ENCODE measurements at places on chromosomes 4 and X. TPM values are rescaled to one million over a fixed set of nuclear protein-coding genes. Genes with fewer than 3 reads are reported as not detected.

- no peak for DNase-seq
Measured at GRCh38 chr4:91485415-91485814, 818.4 kb upstream of the GRID2 start.

GRCh38 chr4:176817204-176817603 lies 24.5 kb upstream of the VEGFC start:
- no peak for DNase-seq

DNA sequence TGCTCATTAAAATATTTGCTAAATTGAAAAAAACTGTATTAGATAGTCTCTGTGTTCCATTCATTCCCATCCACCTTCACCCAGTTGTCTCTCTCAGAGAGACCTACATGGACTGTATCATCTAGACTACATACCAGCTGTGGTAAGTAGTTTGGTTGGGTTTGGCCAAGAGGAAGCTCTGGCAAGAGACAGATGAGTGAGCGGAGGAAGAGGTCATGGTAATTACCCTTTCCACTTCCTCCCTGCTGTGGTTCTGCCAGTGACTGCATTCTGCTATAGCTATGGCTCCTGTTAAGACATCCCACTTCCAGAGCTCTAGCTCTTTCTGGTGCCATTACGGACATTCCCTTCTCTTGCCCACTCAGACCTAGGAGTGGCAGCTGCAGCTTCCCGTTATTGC lies 239.0 kb upstream of the MID1 start:
- no peak for DNase-seq

- no peak for DNase-seq
Measured at GRCh38 chr4:108175966-108176365, 7.2 kb upstream of the LEF1 start.

- DNase-seq: no peak
Measured at GRCh38 chrX:63101879-63102620, 249.1 kb downstream of the SPIN4 start.

GRCh38 chr4:8465615-8466611 lies 25.3 kb downstream of the TRMT44 start:
- DNase-seq: no peak

GRCh38 chrX:154486052-154486395 lies 391 bp downstream of the UBL4A start:
- DNase-seq: peak; percentile 5

DNA sequence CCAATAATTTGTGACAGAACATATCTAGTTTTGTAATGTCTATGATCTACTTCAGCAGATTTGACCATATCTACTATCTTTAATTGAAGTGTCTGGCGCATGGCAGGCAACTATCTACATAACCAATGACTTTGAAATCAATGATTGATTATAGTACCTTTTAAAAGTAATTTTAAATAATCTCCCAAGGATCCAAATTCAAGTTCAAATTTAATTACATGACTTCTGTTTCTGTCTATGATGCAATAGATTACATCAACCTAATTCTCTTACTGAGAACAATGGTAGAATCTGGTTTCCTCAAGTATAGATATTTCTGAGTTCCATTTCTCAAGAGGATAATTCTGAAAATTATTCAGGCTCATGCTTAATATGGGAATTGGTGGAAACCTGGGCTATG lies 177.4 kb upstream of the IL15 start:
- DNase-seq: no peak

- no peak for DNase-seq
Measured at GRCh38 chr4:153096344-153096743, 107.9 kb upstream of the TRIM2 start.

GRCh38 chr4:99405433-99406115 lies 29.6 kb downstream of the ADH7 start:
- DNase-seq: peak; percentile 76

DNA sequence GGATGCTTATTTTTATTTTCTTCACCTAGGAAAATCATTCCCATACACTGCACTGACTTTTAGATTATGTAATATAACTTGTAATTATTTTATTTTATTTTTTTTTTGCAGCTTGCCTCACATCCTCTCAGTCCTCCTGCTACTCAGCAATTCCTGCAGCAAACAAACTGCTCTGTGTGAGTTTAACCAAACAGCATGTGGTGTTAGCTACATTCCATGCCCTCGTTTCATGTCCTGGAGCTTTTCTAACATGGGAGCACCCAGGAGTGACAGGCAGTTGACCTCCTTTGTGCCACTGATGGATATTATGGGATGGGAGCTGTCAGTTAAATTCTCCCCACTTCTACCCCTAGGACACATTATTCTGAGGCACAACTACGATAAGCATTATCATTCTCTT lies 24.8 kb downstream of the CXCL1 start:
- no peak for DNase-seq

GRCh38 chrX:65644621-65645289 lies 22.7 kb upstream of the MSN start:
- DNase-seq: peak; percentile 86

DNA sequence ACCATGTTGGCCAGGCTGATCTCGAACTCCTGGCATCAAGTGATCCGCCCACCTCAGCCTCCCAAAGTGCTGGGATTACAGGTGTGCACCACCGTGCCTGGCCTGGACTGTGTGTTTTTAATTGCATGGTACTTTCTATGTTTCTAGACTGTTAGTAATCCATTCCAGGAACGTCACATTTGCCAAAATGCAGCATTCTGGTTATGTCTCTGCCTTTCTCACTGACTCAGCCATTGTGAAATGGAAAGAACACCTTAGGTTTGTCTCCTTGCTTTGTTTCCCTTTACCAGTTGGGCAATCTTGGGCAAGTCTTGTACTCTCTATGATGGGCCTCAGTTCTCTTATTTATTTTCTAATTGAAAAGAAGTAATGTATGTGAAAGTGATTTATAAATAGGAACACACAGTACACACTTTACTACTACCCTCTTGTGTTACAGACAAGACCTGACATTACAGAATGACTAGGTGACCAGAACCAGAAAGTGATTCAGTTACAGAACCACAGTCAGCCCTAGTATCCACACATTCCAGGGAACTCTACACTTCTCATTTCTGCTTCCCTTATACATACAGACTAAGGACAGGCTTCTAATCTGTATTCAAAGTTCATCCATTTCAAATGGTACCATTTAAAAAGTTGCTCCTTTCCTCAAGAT lies 187.1 kb downstream of the MGST2 start:
- no peak for DNase-seq

GRCh38 chrX:110962451-110962850 lies 133.5 kb upstream of the PAK3 start:
- no peak for DNase-seq

DNA sequence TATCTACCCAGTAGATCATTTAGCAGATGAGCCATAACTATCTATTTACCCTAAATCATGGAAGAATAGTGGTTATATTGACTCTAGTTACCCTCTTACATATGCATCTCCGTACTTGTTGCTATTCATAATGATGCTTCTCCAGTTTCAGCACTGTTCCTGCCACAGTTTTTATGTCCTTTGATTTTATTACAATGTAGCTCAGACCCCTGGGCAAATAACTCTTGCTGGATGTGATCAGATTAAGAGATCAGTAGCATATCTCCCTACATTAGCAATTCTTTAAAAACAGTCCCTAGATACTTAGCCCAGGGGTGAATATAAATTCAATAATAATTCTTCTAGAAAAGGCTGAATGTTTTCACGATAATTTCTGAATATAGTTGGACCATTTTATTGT lies 696.5 kb downstream of the ADGRL3 start:
- no peak for DNase-seq

DNA sequence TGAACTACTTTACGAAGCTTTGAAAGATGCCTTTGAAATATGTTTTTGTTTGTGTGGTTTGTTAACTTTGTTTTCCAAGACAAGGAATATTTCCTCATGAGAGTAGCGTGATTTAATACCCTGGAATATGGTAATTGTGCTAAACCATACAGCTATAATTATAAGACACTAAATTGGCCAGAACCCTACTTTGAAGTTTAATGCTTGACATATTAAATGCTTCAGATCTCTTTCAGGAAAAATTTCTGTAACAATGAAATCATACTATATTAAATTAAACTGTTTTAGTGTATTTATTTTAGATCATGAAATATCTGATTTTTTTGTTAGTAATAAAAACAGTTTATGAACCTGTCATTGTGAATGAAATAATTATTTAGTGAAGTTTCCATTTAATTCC lies 63.5 kb downstream of the DCLK2 start:
- DNase-seq: no peak

- no peak for DNase-seq
Measured at GRCh38 chrX:55451626-55451989, 319 bp upstream of the MAGEH1 start.

- DNase-seq: peak; percentile 24
Measured at GRCh38 chrX:151177141-151178027, 1.0 kb downstream of the GPR50 start.

GRCh38 chrX:103254171-103254824 lies 657 bp downstream of the TCEAL8 start:
- DNase-seq: peak; percentile 23

GRCh38 chr4:139451997-139452396 lies 1.9 kb upstream of the RAB33B start:
- DNase-seq: no peak

DNA sequence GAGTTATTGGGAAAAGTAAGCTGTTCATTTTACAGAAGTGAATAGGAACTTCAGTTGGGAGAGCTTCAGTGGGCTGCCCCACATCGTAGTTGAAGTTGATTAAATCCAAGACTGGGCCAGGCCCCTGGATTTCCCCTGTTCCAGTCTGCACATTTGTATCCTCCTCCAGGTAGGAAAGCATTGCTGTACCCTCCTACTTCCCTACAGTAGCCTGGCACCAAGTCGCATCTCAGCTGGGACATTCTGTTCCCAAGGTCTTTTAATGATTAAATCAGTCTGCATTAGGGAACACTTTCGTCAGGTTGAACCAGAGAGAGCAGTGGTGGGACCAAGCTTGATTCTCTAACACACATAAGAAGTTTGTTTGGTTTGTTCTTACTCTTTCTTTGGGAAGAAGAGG lies 165.8 kb upstream of the PPARGC1A start:
- DNase-seq: no peak

ARMCX4 gene
- 4.2 TPM for total RNA-seq

CSAG1 gene
- not detected for total RNA-seq

DCAF8L1 gene
- total RNA-seq: not detected

WDFY3 gene
- total RNA-seq: 72.4 TPM

BEX2 gene
- total RNA-seq: 0.79 TPM

TMSB15C gene
- 6.1 TPM for total RNA-seq

ATOH1 gene
- total RNA-seq: not detected

GPRASP2 gene
- 10.9 TPM for total RNA-seq

ZFP42 gene
- total RNA-seq: under 0.01 TPM

RIPPLY1 gene
- total RNA-seq: not detected

MAGEC2 gene
- not detected for total RNA-seq

PTTG2 gene
- not detected for total RNA-seq

Data from lung microvascular endothelial cell (primary cell).